ENCODE measurements at places on chromosomes 16 and 17.

GRCh38 chr16:929227-930073 is 41.3 kb downstream of the LMF1 start:
- no peak for DNase-seq

- no peak for DNase-seq
Observed at GRCh38 chr16:66668777-66669444, 27.6 kb downstream of the CMTM4 start.

GRCh38 chr17:36503456-36504155 is 17.1 kb downstream of the ZNHIT3 start:
- no peak for DNase-seq

DNA sequence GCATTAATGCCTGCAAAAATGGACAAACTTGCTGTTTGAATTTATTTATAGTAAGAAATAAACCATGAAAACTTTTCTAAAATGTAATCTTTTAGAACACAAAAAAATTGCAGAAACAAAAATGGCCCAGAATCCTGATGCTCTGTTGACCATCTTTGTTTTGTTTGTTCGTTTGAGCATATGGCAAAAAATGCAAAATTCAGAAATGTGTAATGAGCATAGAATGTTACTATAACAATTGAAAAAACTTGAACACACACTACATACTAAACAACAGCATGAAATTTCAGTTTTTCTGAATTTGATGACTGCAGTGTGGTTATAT is 1.1 kb upstream of the KPNA2 start:
- no peak for DNase-seq

DNA sequence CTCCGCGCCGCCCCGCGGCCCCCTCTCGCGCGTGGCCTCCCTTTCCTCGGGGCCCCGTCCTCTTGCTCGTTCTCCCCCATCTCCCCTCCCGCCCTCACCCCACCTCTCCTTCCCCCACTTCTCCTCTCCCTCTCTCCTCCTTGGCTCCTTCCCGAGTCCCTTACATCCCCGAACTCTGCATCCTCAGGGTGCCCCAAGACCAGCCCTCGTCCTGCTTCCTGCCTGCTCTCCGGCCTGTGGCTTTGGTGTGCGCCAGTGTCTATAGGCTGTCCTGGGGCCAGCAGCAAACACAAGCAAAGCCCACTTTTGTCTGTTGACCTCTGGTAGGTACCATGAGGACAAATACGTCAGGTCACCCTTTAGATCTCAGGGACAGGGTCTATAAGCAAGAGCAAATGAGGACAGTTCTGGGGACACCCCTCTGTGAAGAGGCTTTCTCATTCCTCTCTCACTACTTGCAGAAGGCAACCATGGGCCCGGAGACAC is 284 bp upstream of the COPZ2 start:
- no peak for DNase-seq

- DNase-seq = no peak
Observed at GRCh38 chr16:17944345-17944744, 392.2 kb downstream of the NPIPA8 start.

DNA sequence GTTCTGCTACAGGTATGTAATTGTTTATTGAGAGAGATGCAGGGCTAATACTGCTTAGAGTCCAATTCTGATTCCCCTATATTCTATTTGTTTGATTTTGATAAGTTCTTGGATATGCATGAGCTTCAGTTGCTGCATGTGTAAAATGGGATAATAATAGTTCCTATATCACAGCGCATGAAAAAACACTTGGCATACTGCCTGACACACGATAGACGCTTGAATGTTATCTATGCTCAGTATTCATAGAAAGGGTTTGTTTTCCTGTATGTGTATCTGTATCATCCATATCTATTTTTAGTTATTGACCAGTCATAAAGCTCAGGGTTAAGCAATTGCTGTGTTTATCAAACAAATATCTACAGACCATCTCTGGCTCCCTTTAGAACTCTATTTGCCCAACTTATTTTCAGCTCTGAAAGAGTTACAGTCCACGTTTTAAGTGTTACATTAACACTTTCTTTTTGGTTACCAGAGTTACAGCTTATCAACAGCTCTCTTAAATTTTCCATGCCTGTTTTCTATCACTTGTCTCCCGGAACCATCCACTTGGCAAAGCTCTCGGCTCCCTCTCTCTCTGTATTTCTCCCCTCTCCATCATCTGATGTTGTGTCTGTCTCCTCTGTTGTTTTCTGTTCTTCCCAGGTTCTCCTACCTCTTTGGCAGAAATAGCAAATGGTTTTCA is 334.8 kb downstream of the CBLN1 start:
- no peak for DNase-seq

DNA sequence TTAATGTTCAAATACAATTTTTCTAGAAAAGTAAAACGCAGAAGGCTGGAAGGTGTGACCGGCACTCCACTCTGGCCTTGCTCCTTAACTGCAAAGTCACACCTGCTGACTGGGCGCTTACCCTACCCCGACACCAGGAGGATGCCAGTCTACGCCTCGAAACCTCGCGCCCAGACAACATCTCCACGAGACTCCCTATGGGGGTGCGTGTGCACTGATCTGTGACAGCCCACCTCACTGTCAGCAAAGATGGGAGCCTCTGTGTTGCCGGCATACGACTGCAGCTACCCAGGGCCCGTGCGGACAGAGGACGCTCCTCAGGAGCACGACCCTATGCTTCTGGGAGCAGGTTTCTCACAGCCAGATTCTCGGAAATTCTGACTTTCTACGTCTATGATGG is 26.1 kb downstream of the MAP1LC3B start:
- DNase-seq = no peak

- peak; percentile 92 for DNase-seq
Observed at GRCh38 chr16:23587726-23588125, 8.4 kb downstream of the NDUFAB1 start.

- no peak for DNase-seq
Observed at GRCh38 chr17:82237746-82238471, 9.1 kb downstream of the SLC16A3 start.

- no peak for DNase-seq
Observed at GRCh38 chr16:66376577-66377305, 10.2 kb downstream of the CDH5 start.

GRCh38 chr16:58026139-58026704 is 668 bp downstream of the MMP15 start:
- DNase-seq = no peak

DNA sequence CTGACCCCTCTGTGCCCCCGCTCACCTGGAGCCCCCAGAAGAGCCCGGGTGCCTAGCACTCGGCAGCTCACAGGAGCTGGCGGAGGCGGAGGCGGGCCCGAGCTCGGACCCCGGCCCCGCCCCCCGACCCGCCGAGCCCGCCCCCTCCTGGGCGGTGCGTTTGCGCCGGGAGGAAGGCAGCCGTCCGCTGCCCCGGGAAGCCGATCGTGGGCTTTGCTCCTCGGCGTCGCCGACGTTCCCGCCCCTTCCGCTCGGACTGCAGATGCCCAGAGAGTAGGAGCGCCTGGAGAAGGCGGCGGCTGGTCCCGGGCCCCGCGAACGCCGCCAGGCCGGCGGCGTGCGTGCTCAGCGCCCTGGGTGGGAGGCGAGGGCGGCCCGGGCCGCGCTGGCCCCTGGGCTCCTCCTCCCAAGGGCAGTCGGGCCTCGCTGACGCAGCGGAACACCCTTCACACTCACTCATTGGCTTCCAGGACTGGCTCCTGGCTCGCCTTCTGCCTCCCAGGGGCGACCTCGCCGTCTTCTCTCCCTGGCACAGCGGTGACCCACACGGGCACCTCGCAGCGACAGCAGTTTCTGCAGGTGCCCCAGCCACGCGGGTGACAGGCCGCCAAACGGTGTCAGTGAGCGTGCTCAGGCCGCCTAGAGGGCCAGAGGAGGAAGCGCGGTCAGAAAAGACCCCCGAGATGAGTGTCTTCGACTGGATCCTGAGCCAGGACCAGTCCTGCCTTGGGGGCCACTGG is at the start of gene PLSCR3:
PLSCR3 (minus strand) TSS at position 74 of the 740 bp plus-strand sequence. CDS start 415 bp downstream, outside the sequence.
- DNase-seq = peak; percentile 31

- DNase-seq = no peak
Observed at GRCh38 chr17:66192378-66192687, 400 bp upstream of the CEP112 start.

DNA sequence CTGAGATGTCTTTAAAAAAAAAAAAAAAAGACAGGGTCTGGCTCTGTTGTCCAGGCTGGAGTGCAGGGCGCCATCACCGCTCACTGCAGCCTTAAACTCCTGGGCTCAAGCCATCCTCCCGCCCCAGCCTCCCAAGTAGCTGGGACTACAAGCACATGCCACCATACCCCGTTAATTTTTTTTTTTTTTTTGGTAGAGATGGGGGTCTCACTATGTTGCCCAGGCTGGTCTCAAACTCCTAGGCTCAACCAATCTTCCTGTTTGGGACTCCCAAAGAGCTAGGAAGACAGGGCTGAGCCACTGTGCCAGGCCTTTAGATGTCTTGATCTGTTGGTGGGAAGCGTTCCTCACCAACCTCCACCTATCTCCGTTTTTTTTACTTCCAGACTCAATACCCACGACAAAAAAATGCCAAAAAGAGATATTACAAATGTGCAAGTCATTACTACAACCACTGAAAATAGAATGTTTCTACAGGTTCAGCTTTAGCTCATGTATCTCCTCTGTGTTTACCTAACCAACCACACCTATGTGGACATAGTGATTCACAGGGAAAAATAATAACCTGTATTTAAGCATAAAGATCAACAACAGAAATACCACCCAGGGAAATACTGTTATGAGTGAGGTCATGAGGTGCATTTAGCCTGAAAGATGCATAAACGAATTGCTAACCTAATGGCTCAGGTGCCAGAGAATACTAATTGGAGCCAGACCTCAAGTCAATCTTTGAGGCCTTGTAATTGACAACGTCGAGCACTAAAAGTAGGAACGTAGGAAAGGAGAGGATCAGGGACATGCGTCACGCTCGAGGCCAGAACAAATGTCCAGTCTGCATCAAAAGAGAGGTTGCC is 22.6 kb downstream of the NACA2 start:
- no peak for DNase-seq

DNA sequence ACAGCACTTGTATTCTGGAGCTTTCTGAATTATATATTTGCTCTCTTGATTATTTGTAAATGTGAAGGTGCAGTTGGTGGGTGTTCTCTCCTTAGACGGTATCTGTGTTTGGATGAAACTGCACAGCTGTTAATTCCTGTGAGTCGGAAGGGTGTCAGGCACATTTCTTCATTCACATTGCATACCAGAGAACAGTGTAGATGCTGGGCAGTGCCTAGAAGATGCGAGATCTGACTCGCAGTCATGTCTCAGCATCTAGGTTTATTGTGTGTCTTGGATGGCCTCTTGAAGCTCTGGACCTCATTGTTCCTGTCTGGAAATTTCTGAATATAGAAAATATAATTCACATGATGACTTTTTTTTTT is 61.2 kb downstream of the CLEC16A start:
- DNase-seq = no peak

GRCh38 chr16:81718637-81719036 is 60.5 kb upstream of the PLCG2 start:
- DNase-seq = no peak

- DNase-seq = no peak
Observed at GRCh38 chr17:7886227-7887037, 2.2 kb upstream of the CHD3 start.

GRCh38 chr16:56332464-56333079 is 92.8 kb downstream of the AMFR start:
- peak; percentile 5 for DNase-seq

DNA sequence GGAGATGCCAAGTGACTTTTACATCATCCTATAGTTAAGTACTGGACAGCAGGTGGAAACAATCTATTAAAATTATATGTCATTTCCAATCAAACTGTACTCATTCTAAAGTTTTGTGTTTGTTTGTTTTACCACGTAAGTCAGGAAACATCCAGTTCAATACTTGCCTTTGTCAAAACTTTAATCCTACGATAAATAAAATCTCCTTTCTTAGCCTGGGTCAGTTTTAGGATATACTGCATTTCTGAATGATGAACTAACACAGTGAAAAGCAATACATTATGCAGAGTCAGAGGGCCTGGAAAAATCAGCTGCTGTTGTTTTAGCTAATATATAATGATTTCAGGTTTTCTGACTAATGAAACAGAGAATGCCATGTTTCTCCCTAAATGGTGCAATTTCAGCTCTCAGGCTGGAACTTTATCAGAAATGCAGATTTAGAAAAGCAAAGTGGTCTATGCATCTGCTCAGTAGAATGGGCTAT is 756.4 kb downstream of the CDH11 start:
- no peak for DNase-seq

- DNase-seq = no peak
Observed at GRCh38 chr16:78718141-78718540, 618.7 kb downstream of the WWOX start.

- DNase-seq = no peak
Observed at GRCh38 chr17:17555151-17555550, 36.4 kb downstream of the PEMT start.

DNA sequence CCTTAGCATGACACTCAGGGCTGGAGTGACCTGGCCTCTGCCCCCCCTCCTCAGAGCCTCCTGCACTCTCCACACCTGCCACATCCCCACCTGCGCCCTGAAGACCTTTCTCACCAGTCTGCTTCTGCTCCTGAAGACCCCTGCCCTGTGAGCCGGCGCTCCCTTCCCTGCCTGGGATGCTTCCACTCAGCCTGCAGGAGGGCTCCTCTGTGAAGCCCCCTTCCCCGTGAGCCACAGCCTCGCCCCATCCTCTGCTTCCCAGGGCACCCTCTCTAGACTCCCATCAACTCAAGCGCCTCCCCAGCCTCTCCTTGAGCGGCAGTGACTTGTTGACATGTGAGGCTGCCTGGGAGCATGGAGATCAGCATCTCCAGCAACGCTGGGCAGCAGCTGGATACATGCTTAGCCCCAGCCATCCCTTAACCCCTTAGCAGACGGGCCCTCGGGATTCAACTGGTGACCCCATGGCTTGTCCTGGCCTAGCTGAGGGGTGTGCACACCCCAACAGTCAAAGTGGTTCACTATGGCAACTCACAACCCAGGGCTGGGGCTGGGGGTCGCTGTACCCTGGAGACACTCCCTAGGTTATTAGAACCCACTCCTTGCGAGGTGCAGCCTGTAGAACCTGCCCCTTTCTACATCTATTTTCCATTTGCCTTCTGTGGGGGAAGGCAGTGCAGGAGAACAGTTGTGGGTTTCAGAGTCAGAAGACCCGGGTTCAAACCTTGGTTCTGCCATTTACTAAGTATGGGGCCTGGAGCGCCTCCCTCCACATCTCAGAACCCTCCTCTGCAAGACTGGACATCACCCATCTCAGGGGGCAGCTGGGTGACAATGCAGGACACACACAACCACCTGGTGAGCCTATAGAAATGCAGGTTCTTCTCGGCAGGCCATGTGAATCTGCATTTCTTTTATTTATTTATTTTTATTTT is 21.5 kb downstream of the TMEM235 start:
- no peak for DNase-seq

DNA sequence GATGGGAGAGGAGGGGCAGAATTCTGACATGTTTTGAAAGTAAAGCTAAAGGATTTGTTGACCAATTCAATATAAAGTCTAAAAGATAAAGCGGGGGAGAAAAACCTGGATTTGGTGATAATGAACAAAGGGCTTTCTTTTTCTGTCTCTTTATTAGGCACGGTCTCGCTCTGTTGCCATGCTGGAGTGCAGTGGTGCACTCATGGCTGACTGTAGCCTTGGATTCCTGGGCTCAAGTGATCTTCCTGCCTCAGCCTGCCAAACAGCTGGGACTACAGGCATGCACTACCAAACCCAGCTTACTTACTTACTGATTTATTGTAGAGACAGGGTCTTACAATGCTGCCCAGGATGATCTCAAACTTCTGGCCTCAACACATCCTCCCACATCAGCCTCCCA is 7.5 kb downstream of the CDR2 start:
- DNase-seq = no peak

Data from non-pigmented ciliary epithelial cell (primary cell).